ENCODE measurements at places on chromosomes 12 and 14.

GRCh38 chr12:4579305-4580102, 17.5 kb downstream of the DYRK4 start:
- peak; percentile 58 for DNase-seq

DNA sequence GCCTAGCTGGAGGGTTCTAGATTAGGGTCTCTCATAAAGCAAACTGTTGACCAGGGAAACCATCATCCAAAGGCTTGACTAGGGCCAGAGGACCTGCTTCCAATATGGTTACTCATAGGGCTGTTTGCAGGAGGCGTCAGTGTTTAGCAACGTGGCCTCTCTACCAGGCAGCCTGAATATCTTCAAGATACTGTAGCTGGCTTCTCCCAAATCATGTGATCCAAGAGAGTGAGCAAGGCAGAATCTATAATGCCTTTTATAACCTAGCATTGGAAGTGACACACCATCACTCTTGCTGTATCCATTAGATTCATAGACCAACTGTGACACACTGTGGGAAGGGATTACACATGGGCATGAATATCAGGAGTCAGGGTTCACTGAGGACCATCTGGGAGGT, 17.3 kb downstream of the TPH2 start:
- no peak for DNase-seq

DNA sequence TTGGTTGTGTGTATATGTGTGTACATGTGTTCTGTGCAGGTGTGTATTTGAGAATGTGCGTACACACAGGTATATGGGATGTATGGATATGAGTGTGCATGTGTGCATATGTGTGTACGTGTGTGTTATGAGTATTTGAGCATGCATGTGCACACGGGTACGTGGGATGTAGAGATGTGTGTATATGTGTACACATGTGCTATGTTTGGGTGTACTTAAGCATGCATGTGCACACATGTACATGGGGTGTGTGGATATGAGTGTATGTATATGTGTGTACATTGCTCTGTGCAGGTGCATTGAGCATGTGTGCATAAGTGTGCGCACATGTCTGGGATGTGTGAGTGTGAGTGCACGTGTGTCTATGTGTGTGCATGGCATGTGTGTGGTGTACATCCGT, 34.3 kb upstream of the SFSWAP start:
- no peak for DNase-seq

DNA sequence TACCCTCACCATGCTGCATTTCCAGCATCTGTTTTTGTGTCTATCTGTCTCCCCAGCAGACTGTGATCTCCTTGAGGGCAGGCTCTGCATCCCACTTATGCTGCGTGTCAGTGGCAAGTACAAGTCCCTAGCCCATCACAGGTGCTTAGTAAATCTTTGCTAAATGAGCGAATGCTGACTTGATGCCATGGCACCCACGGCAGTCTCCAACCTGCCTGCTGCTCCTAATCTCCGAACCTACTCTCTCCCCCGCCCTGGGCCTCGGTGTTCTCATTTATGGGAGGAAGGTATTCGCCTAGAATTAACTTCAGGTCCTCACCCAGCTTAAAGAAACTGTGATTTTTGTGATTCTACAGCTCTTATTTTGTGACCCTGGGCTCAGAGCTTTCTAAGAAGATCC, 109.9 kb downstream of the PRMT8 start:
- DNase-seq, result no peak

GRCh38 chr14:81455390-81455789, 55.3 kb upstream of the STON2 start:
- peak; percentile 32 for DNase-seq

- no peak for DNase-seq
These were observed 74.3 kb downstream of the RFLNA start for GRCh38 chr12:124369055-124369826.

- no peak for DNase-seq
These were observed 45.1 kb upstream of the PNMA1 start for GRCh38 chr14:73759183-73759713.

- no peak for DNase-seq
These were observed 9.5 kb downstream of the MYRFL start for GRCh38 chr12:69834576-69834975.

- DNase-seq, result no peak
These were observed 68.0 kb upstream of the FAR2 start for GRCh38 chr12:29081101-29081500.

DNA sequence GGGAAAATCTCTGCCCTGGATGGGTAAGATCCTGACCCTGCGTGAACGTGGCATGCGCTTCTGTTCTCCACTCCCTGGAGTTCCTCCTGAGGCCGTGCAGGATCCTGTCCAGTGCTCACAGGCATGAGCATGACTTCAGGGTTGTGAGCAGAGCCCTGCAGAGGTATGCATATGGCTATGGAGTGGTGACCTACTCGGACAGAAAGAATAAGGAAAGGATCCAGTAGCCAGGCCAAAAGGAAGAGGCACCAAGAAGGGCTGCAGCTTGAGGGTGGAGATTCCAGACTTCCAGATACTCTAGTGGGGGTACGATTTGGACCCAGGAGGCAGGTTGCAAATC, 20.8 kb upstream of the CD27 start:
- no peak for DNase-seq

GRCh38 chr12:34292736-34293625, 270.7 kb downstream of the ALG10 start:
- DNase-seq, result peak; percentile 5

GRCh38 chr12:93670104-93670503, 7.1 kb upstream of the CRADD start:
- no peak for DNase-seq

- no peak for DNase-seq
These were observed 47.0 kb upstream of the RHOJ start for GRCh38 chr14:63157195-63157594.

DNA sequence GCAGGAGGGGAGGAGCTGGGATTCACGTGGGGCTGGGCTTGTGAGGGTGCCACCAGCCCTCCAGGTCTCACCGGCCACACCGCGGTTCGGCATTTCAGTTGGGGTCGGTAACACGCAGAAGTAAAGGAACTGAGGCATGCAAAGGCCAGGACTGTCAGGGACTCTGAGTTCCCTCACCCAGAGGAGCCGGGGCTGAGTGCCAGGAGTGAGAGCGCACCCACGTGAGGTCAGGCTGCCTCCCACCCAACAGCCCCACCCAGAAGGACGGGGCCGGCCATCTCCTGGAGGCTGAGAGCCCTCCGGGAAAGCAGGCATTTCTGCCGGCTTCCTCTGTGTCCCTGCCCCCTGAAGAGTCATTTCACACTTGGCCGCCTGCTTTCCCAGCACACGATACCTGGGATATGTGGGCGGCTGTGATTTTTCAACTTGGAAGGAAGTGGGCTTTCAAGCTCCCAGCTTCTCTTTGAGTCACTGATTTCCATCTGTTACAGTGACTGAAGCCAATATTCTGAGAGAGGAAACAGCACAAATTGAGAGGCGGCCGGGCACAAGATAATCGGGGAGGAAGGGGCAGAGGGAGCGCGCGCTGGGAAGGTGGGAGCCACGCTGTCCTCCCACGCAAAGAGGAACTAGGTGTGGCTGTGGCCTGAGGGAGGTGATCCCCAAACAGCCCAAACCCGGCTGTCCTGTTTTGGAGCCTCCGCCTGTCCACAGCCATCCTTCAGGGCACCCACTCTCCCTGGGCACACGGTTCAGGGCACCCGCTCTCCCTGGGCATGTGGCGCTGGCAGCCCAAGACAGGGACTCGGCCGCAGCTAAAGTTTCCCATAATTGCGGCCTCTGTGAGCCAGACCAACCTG, 19.0 kb downstream of the GALNT9 start:
- no peak for DNase-seq

GRCh38 chr12:53173085-53173715, 7.3 kb upstream of the ZNF740 start:
- DNase-seq, result no peak

DNA sequence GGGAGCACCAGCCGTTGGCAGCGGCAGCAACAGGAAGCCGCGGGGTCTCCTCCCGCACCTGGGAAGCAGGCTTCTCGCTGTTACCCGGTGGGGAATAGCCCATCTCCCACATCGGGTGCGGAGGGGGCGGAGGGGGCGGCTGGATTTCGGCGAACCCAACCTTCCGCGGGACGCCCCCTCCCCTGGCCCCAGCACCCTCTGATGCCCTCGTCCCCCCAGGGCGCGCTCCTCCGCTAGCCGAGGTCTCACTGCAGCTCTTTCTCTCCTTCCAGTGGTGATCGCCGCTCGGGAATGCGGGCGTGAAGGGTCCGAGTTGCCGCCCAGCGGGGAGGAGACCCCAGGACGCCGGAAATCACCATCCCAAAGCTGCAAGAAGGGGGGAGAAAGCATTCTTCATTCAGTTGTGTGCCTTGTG, 303 bp downstream of the SAMD4A start:
- no peak for DNase-seq

DNA sequence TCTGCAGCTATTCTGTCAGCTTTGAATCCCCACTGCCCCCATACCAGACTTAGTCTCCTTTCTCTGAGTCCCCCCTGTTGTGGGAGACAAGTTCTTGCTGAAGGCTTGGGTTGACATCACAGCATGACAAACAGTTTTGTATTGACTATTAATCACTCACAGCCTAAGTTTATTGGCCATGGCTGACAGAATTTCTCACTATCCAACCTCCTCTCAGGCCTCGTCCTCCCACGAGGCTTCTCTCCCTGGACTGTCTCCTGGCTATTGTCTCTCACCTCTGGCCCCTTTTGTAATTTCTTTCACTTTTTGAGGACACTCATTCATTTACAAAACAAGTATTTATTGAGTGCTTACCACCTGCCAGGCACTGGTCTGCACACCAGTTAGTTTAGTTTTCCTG, 35.2 kb upstream of the DCD start:
- DNase-seq, result no peak

- no peak for DNase-seq
These were observed 6.0 kb upstream of the GPR84 start for GRCh38 chr12:54370171-54370730.

- no peak for DNase-seq
These were observed 294.9 kb downstream of the ETNK1 start for GRCh38 chr12:22919883-22920282.

DNA sequence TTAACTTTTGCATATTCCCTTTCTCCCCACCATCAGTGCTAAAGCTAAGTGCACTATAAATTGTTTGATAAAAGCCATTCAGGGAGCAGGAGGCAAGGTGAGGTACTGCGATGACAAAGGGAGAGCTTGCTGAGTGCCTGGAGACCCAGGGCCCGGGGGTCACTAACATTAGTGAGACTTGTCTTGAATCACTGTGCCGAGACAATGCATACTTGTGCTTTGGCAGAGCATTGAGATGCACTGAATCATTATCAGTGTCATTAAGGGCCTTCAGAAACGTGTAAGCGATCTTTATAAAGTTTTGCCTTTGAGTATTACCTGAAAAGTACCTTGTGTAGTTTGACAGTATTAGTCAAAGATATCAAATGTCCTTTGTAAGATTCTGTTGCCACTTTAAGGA, 447.5 kb downstream of the PCNX1 start:
- no peak for DNase-seq

DNA sequence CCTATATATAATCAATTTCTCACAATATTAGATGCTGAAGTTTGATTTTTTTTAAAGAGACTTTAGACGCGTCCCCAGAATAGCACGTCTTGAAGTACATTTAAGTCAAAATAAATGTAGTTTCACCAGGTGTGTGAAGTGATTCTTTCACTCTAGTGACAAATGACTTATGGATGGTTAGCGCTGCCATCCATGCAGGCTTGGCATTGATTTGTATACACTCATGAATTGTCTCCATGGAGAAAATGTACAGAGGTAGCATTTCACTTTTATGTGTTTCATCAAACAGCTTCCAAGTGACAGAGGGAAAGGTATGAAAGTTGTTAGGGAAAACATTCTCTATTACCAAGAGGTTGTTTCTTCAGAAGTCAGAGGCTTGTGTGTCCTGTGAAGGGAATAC, 360.8 kb downstream of the PDZRN4 start:
- DNase-seq, result no peak

GRCh38 chr14:63276492-63277342, 42.0 kb downstream of the GPHB5 start:
- DNase-seq, result peak; percentile 53

- no peak for DNase-seq
These were observed 97.9 kb upstream of the FAR2 start for GRCh38 chr12:29051221-29051620.

GRCh38 chr12:126847005-126847629, 1419.9 kb upstream of the TMEM132C start:
- no peak for DNase-seq

- no peak for DNase-seq
These were observed 27.6 kb upstream of the PHC1 start for GRCh38 chr12:8886502-8887284.

DNA sequence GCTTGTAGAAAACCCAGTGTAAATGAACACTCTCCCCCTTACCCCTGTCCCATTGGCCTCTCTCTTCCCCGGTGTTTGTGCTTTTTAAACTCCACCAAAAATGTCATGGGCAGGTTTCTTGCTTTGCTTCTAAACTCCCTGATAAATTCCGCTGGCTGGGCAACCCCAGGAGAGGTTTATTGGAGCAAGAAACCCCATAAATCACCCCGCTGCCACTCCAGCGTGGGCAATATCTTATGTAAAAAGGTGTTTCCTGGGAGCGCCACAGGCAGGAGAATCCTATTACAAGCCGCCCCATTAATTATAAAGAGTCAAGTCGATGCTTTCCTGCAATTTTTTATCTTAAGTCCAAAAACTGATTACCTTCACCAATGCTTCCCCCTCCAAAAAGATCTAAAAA, 22.8 kb downstream of the LHX5 start:
- no peak for DNase-seq

DNA sequence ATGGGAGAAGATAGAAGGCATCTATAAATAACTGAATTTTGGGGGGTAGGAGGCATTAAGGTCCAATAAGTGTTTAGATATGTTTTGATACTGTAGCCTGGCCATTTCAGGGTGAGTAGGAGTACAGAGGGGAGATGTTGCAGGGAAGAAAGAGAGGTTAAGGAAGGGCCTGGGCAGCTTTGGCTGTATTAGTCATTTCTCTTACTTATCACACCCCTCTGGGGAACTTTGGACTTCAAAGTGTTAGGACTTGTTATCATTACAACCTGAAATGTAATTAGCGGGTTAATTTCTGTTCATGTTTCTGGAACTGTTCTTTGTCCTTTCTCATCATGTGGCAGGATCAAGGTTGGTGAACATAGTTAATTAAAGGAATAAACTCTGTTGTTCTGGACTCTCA, 40.3 kb downstream of the SUSD6 start:
- DNase-seq, result no peak

GRCh38 chr12:49019443-49020324, 1.1 kb upstream of the PRKAG1 start:
- peak; percentile 93 for DNase-seq

GRCh38 chr12:10614056-10614370, 604 bp upstream of the MAGOHB start:
- DNase-seq, result no peak

DNA sequence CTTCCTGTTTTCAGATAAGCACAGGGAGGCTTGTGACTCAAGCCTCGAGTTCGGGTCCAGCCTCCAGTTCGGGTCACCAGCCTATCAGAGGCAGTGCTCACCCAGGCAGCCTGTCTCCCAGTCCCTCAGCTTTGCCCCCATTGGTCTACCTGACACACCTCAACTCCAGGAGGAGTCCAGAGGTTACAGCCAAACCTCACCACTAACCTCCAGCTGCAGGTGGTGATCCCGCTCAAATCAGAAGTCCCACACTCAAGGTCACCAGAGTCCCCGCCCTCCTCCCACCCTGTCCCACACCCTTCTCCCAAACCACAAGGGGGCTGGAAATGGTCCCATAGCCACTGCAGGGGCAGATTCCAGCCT, 42.1 kb downstream of the KDM2B start:
- DNase-seq, result no peak
